ENCODE measurements at places on chromosomes 11 and 22.

DNA sequence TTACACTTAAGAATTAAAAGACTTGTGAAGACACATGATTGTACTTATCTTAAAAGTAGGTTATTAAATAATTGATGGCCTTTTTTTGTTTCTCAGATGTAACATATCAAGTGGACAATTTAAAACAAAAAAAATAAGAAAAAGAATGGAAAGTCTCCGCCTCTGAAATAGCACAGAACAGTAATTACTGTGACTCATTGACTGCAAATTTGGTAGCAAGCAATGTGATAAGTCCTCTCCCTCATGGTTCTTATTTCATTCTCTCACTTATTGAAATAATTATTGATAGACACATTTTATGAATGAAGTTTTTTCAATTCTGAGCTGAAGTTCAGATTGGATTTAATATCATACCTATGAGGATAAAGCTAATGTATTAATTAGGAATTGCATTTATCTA, 717.9 kb upstream of the LUZP2 start:
- DNase-seq: no peak

- DNase-seq: no peak
These were observed 51.2 kb downstream of the PTPRJ start for GRCh38 chr11:48031602-48032001.

GRCh38 chr22:19523240-19524169, 705 bp downstream of the CLDN5 start:
- peak; percentile 52 for DNase-seq

DNA sequence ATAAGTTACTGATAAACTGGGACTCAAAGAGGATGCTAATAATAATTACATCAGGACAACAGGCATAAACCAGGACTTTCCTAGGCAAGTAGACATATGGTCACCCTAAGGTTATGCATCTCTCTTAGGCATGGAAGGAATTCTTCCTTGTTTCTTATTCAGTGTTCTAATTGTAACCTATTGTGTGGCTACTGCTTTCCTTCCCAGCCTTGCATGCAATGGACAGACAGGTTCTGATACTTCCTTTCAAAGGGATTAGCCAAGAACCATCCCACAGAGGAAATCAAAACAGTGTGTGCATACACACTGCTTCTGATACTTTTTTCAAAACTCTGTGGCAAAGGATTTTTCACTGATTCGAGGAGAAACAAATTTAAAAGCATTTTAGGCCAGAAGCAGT, 48.3 kb downstream of the RRAS2 start:
- no peak for DNase-seq

GRCh38 chr22:38566726-38567504, 3.1 kb downstream of the DMC1 start:
- DNase-seq: no peak

- no peak for DNase-seq
These were observed 177.7 kb downstream of the SNX19 start for GRCh38 chr11:130738611-130739010.

DNA sequence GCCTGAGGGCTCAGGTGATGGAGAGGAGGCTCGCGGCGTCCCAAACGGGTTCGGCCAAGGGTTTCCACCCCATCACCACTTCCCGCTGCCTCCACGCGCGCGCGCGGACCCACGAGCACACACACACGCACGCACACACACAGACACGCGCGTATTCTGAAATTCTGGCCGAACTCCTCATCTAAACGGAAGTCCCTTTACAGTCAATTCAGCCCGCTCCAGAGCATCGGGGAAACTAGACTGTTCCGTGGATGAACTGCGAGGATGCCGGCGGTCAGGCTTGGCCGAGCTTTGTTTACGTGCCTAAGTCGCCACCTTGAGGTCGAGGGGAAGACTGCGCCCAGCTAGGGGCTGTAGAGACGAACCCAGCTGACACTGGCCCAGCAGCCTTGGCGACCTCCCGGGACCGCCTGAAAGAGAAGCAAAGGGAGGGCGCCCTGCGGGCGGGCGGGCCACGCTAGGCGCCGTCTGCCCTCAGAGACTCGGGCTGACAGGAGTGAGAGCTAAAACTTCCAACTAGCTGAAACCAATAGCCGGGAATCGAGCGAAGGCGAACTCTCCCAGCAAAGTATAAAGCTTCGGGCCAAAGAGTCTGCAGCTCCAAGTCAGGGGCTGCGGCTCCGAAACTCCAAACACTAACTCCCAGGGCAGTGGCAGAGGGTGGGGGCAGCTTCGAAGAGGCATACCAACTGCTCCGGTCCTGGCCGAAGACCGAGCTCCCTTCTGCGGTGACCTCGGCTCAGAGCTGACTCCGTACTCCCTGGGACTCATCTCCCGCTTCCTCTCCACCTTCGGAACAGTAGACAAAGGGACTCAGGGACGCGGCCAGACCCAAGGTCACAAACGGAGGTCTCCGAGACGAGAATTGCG, 124.7 kb upstream of the C11orf58 start:
- DNase-seq: peak; percentile 74
